Posterior vena cava (tissue), 2 donors: ENCODE measurements at places on chromosomes 5 and 9. TPM values are rescaled to one million over a fixed set of nuclear protein-coding genes. Genes with fewer than 3 reads are reported as not detected.

SAXO1 gene
- total RNA-seq: 0.05 TPM

FAM240B gene
- not detected for total RNA-seq

SLC46A2 gene
- total RNA-seq: 0.19 TPM

FAM151B gene
- 3.2 TPM for total RNA-seq

GRCh38 chr5:115544043-115544435, 536 bp downstream of the FEM1C start:
- peak; percentile 84 for DNase-seq

- no peak for DNase-seq
Measured at GRCh38 chr5:165781738-165782137, 2276.3 kb downstream of the MAT2B start.

GRCh38 chr5:110371725-110372041, 354.8 kb downstream of the TMEM232 start:
- no peak for DNase-seq

DNA sequence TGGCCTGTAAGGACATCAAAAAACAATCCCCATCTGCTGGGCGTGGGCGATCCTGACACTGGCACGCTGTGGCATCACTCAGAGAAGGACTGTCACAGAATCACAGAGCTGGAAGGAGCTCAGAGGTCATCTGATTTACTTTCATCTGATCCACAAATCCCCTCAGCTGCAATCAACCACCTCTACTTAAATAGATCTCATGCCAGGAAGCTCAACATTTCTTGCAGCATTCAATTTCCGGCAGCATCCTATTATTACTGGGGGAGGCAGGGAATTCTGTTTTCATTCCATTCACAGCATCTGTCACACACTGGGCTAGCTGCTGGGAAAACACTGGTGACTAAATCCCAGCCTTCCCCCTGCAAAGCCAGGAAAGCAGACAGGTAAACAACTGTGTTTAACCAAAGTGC, 38.3 kb downstream of the RETREG1 start:
- DNase-seq: no peak

GRCh38 chr9:77593528-77593927, 54.6 kb downstream of the GNA14 start:
- DNase-seq: no peak

DNA sequence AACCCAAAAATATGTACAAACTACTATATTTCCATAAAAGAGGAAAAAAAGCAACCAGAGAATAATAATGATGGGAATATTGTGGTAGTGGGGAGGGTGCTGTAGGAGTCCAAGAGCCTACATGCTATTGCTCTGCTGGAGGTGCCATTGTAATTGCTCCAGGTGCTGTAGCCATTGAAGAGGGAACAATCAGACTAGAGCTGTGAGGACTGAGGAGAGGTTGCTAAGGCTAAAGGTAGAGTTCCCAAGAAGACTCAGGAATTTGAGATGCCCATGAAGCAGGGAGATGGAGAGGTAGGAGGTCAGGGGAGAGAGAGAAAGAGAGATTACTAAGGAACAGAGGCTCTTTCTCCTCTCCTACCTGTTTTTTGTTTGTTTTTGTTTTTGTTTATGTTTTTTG, 394.0 kb downstream of the DMRTA1 start:
- no peak for DNase-seq

GRCh38 chr9:3586066-3586465, 60.3 kb upstream of the RFX3 start:
- DNase-seq: no peak

DNA sequence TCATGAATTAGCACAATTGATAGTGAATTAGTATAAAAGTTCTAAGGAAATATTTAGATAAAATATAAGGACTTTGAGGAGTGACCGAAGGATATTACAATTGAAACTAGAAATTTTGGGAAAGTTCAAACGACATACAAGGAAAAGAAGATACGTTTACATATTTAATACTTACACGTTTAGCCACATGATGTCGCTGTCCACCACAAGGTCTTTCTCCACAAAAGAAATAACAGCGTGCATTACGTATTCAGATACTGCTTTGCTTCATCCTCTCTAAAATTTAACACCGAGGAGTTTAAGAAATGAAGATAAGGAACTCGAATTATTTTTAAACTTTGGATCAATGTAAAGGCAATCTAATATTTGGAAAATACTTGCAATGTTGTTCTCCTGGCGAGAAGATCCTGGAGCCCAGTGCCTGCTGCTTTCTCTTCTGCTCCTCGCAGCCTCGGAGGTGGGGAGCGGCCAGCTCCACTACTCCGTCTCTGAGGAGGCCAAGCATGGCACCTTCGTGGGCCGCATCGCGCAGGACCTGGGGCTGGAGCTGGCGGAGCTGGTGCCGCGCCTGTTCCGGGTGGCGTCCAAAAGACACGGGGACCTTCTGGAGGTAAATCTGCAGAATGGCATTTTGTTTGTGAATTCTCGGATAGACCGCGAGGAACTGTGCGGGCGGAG, at the start of gene PCDHA3:
TSS of gene PCDHA3 (plus strand) at position 242 of the 678 bp plus-strand sequence.
- no peak for DNase-seq

- no peak for DNase-seq
Measured at GRCh38 chr5:83844449-83845068, 123.9 kb upstream of the HAPLN1 start.

DNA sequence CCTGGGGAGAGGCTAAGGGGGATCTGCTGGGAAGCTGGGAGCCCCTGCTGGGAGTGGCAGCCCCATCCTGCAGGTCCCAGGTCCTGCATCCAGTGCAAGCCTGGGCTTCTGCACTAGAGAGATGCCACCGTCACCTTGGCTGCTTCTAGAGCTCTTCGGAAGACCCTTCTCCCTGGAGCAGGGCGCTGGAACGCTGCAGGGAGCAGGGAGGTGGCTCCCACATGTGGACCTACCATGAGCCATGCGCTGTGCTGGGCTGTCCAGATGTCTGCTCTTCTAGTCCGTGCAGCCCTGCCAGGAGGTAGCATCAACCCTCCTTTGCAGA, 90.9 kb upstream of the PHYKPL start:
- DNase-seq: peak; percentile 42

DNA sequence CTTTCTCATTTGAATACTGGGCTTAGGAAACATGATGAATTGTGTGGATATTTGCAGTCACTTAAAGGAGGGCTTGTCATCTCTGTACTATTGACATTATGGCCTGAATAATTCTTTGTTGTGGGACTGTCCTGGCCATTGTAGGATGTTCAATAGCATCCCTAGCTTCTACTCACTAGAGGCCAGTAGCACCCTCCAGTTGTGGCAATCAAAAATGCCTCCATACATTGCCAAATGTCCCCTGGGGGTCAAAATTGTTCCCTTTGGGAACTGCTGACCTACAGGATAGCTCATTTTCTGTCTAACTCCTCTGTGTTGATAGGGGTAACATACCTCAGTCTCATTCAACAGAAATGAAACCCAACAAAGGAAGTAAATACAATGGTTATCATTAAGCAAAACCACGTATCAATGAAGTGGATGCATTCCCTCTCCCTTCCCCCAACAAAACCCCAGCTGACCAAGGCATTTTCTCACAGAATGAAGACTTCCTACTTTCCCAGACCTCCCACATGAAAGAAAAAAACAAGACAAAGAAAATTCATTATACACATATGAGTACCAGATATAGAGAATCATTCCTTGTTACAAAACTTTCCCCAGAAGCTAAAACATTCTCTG, 18.1 kb downstream of the FYB1 start:
- no peak for DNase-seq

DNA sequence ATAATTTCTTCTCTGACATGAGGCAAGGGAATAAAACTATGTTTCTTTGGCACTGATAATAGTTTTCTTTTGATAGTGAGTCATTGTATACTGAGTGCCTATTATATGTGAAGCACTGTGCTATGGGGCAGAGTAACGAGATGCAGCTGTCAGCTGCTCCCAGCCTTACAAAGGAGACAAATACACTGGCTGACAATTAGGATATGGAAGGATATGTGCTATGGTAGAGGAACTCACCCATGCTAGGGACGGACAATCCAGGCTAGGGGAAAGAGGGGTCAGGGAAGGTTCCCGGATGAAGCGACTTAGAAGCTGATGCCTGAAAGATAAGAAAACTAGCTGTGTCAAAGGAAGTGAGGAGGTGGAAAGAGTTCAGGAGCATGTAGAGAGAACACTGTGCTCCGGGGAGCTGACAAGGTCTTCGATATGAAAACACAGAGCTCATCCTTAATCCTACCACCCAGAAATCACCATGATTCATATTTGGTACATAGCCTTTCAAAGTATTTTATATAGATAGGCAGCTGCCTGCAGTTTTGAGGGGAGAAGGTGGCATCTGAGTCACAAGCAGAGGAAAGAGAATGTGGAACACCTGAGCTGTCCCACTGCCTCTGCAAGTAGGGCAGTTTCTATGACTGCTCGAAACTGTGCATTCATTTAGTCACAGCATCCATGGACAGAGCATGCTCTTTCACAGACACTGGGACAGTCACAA, 12.1 kb downstream of the BSPRY start:
- DNase-seq: peak; percentile 10

DNA sequence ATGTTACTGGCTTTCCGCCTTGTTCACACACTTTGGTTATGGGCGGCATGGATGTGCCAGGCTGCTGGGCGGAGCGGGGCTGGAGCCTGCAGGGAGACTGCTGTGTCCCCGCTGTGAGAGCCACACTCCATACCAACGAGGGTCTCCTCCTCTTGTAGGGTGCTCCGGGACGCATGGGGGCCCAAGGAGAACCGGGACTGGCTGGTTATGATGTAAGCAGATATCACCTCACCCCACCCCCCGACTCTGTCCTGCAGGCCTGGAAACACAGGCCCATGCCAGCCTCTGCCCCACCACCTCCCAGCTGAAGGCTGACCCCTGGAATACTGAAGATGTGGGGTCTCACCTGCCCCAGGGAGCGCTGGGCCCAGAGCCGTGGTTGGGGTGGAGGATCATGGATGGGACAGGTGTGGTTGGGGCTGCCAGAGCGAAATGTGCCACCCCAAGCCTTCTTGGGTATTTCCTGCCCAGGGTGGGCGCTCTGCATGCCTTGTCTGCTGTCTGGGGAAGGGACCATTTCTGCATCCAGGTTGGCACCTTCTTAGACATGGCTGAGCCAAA, 39.3 kb upstream of the ORM1 start:
- peak; percentile 73 for DNase-seq

GRCh38 chr5:73464016-73464745, 15.6 kb upstream of the FOXD1 start:
- DNase-seq: no peak

DNA sequence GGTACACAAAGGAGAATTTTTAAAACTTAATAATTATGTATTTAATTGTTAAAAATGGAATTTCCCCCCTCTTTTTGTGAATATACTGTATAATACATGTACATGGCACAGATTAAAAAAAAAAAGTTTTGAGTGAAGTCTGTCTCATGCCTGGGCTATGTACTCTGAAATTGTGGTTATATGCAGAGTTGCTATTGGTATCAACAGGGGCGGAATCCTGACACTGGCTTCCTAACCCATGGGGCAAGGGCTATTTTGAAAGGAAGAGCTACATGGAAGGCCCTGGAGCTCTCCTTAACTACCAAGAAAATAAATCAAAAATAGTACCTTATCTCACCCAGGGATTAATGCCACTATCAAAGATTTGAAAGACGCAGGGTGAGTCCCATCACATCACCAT, 865 bp upstream of the FAM193B start:
- no peak for DNase-seq

DNA sequence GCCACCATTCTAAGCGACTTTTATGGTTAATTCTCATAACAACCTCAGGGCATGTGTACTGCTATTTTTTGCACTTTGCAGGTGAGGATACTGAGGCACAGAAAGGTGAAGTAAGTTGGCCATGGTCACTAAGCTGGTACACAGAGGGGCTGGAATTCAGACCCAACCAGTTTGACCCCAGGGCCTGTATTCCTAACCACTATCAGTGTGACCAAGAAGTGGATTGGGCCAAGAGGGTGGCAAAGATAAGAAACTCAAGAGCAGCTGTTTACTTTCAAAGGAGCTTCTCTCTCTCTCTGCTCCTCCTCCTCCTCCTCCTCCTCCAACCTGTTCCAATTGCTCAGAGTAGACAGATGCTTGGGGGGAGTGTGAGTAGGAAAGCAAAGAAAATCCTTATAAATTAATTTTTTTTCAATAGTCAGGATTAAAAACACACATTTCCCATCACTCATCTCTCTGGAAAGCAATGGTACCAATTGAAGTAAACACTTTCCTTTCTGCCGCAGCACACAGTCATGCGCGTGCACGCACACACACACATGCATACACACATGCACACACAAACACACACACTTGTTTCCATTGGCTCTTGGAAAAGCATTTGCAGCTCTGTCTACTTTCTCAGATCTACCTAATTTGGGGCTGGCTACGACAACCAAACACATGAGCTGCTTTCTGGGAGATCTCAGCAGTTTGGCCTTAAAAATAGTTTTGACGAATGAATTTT, 736.7 kb upstream of the WWC1 start:
- no peak for DNase-seq

- DNase-seq: no peak
Measured at GRCh38 chr5:123476731-123477130, 35.2 kb upstream of the CSNK1G3 start.

DNA sequence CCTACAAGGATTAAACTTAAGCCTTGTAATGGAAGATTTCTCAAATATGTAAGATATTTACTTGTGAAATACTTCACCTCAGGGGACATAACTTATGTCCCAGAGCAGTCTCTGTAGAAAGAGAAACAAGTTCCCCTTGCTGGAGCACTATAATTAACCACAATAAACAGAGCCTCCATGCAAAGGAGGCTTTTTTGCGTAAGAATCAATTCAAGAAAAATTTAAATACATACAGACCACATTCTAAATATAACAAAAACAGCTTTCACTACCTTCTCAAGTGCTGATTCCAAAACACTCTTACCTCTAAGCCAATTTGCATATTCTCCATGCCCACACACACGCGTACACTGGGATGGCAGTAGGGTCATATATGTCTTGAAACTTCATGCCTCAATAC, 30.7 kb upstream of the CCNB1 start:
- no peak for DNase-seq
